Putamen (tissue), 1 donor: ENCODE measurements at places on chromosomes 11 and 22.
A peak's percentile ranks its signal among the peaks of the same experiment; 100 is the strongest.

DNA sequence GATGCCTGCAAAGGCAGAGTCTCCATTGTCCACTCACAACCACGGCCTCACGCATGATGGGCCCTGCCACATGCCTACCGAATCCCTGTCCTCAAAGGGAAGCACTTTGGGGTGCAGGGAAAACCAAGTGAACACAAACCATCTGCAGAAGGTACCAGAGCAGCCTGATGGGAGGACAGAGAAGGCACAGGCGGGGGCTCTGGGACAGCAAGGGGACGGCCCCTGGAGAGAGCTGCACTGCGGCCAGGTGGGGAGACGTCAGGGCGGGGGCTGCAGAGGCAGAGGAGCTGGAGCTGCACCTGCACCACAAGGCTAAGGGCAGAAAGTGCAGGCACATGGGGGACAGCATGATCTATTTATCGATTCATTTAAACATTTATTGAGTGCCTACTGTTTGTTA is 1056.0 kb downstream of the TBC1D22A start:
- no peak for DNase-seq

DNA sequence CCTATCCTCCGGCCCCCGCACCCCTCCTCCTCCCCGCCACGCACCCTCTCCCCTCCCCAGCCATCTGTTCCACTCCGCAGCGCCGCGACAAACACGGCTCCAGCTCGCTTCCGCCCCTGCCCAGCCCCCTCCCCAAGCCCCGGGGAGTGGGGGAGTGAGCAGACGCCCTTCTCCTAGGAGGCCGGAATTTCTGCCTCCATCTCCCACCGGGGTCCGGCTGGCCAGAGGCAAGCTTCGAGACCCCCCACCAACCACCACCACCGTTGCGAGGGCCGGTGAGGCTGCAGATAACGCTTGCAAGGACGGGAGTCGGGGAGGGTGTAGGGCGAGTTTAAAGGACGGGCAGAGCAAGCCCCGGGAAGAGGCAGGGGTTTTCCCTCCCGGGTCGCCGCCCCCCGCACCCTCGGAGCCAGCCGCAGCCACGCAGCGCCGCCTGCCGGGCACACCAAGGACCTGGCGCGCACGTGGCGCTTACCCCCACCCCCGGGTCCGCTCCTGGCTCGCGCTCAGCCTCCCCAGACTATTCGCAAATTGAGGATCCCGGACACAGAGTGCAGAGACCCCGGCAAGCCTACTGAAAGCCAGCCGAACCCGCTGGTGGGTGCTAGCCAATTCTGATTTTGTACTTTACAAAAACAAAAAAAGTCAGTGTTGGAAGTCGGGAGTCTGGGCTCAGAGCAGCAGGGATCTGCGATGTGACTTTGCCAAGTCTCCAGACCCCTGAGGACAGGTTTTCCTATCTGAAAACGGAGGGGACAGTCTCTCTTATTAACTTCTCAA is 22.6 kb downstream of the RTN4RL2 start:
- DNase-seq: no peak

- DNase-seq: no peak
Measured at GRCh38 chr11:3609416-3610265, 32.2 kb downstream of the ART5 start.

DNA sequence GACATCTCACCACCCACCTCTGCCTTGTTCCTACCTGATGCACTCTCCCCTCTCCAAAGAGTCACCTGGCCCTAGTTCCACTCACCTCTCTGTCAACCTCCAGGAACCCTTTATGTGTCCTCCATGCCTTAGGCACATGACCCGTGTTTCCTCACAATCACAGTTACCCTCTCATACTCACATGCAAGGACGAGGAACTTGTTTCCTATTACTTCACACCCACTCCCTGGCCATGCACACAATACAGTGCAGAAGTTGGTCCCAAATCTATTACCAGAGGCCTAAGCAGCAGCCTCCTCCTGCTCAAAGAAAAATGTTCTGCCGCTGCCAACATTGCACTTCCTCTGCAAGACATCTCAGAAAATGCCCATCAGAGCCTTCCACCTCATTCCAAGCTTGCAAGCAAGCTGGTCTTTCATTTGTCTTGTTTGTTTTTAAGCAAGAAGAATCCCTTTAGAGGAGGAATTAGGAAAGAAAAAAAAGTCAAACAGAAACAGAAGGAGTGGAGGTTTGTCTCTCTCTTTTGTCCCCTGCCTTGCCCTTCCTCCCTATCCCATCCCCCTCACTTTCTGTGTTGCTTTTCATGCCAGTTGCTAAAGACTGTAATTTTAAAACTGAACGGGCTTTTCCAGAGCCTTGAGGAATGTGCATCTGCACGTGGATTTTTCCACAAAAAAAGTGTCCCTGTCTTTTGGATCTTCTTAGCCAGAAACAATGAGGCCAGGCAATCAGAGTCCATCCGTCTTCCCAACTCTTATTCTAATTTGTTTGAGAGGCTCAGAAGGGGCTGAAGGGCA is 63.4 kb downstream of the KCNJ1 start:
- no peak for DNase-seq

- DNase-seq: no peak
Measured at GRCh38 chr11:133133050-133133449, 399.3 kb downstream of the OPCML start.

DNA sequence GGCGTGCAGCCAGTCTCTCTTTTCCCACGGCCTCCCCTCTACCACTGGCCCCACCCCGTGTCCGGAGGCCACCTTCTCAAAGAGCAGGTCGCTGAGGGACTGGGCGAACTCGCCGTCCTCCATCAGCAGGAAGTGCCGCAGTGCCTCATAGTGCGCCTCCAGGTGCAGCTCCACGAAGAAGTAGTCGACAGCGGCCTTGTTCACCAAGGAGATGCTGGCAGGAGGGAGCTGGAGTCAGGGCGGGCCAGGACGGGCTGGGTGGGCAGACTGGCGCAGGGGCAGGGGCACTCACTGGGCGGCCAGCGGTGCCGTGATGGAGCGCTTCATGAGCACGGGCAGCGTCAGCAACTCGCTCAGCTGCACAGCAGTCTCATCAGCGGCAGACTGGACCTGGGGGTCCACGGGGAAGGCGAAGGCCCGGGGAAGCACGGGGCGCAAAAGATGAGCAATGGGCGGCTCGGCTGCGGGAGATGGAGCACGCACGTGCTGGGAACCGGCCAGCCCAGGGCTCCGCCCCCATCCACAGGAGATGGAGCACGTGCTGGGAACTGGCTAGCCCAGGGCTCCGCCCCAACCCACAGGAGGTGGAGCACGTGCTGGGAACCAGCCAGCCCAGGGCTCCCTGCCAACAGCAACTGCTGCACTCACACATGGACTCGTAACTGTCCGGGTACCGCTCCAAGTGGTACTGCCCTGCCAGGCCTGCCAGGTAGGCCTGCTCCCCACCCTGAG is 18.4 kb downstream of the SELENOO start:
- DNase-seq: no peak

- no peak for DNase-seq
Measured at GRCh38 chr11:43732225-43732624, 51.7 kb downstream of the HSD17B12 start.

DNA sequence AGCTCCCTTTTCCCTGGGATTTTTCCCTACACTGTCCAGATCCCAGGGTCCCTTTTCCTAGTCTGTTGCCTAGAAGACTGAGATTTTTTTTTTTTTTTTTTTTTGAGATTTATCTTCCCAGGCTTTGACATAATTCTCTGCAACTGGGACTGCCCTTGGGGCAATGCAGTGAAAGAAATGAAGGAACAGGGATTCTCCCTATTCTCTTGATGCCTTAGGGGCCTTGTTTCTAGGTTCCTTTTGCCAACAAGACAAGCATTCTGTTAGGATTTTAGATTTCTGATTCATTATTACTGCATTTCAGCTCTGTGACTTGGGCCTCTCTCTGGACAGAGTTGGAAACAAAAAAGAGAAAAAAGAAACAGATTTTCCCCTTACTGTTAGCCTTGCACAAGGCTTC is 47.3 kb downstream of the QSER1 start:
- no peak for DNase-seq

DNA sequence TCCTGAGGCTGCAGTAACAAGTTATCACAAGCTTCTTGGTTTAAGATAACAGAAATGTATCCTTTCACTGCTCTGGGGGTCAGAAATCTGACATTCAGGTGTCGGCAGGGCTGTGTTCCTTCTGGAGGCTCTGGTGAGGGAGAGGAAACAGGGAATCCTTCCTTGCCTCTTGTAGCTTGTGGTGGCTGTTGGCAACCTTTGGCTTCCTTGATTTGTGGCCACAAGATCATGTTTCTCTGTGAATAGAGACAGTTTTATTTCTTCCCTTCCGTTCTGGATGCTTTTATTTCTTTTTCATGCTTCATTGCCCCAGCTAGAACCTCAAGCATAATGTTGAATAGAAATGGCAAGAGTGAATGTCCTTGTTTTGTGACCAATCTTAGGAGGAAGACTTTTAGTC is 44.0 kb downstream of the MPPED1 start:
- DNase-seq: no peak

DNA sequence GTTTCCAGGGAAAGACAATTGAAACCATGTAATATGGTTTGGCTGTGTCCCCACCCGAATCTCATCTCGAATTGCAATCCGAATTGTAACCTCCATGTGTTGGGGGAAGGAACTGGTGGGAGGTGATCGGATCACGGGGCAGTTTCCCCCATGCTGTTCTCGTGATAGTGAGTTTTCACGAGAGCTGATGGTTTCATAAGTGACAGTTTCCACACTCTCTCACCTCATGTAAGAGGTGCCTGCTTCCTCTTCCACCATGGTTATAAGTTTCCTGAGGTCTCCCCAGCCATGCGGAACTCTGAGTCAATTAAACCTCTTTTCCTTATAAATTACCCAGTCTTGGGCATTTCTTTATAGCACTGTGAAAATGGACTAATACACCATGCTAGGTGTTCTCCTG is 148.3 kb upstream of the CADM1 start:
- DNase-seq: no peak

- no peak for DNase-seq
Measured at GRCh38 chr11:81975261-81975900, 758.3 kb downstream of the FAM181B start.

GRCh38 chr11:15169815-15170551 is 55.3 kb downstream of the INSC start:
- no peak for DNase-seq

- DNase-seq: no peak
Measured at GRCh38 chr11:47533690-47534151, 19.2 kb downstream of the CELF1 start.

DNA sequence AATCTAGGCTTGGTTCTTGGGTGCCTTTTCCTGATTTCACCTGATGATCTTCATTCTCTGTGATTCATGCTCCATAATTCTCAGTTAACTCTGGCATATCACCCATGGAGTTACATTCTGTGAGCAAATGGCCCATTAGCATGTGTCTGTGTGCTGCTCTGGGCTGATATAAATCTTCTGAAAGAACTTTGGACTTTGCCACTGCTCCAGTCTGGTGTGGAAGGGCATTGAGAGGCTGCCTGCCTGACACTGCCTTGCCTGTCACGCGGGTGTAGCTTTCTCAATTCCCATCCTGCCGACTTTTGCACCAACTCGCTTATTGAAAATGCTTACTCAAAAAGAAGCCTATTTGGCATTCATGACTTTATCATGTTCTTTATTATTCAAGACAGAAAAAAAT is 42.2 kb downstream of the FAT3 start:
- no peak for DNase-seq

GRCh38 chr11:42768576-42768975 is 543.2 kb upstream of the API5 start:
- DNase-seq: no peak

DNA sequence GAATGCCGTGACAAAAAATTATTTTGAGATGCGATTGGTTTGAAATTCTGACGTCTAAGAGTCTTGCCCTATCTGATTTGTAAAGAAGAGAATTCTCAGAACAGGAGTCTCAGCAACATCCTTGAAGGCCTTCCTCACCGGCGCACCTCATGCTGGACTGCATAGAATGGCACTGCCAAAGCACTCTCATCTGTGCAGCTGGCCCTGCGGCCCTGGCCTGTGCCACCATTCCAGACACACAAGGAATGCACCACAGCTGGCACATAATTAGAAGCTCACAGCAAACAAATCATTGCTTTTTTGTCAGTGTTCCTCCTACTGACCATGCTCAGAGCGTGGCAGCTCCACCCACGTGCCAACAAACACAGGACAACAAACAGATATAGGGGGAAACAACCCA is 166.0 kb downstream of the KIRREL3 start:
- peak; percentile 39 for DNase-seq

DNA sequence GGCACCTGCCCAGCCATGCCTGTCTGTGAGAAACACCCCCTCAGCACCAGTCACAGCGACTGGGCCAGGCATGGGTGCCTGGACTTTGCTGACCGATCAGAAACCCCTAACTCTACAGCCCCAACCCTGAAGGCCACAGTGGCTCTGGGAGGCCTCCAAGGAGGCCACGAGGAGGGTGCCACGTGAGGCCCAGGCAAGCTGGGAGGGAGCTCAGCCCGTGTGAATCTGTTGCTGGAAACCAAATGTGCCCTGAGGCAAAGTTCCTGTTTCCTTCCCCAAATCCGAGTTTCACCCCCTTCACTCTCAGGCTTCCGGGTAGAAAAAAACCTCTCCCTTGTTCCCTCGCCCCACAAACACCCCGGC is 1.3 kb downstream of the UNC93B1 start:
- no peak for DNase-seq

DNA sequence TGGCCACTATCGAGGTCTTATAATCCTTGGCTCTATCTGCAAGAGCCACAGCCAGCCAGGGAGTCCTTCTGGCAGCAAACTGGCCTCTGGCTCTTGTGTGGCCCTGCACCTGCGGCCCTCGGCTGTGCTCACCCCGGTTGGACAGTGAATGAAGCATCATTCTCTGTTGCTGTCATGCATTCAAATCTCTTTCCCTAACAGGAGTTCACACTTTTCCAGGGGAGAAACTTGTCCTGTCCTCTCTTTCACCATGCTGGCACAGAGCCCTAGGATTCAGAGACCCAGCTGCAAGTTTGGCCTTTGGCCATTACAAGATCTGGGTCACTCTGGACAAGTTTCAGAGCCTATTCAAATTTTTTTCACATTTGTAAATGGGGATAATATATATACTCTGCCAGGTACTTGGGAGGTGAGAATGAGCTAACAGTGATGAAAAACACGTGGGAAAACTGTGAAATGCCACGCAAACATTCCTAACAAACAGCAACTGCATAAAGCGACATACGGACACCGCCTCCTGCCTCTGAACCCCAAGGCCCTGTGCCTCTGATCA is 34.2 kb downstream of the TMEM184B start:
- peak; percentile 60 for DNase-seq

DNA sequence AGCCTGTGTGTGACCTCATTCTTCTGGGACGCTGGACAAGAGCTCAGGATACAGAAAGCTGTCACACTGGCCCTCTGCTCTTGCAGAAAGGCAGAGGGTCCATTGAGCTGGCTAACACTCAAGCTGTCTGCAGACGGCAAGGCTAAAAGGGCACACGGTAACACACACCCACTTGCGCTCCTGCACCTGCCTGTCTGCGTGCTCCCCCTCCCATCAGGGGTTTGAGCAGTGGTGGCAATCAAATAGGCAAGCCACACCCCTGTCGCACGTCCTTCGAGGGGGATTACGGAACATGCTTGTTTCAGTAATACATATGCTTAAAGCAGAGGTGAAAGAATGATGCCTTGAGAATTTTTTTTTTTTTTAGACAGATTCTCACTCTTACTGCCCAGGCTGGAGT is 7.1 kb upstream of the QSER1 start:
- no peak for DNase-seq
